Stimulated activated CD4-positive, alpha-beta T cell treated with anti-CD3 and anti-CD28 coated beads, Interleukin-12 subunit alpha, Interleukin-12 subunit beta, amount 100 ng/mL, for 4 hours (primary cell): ENCODE measurements at places on chromosomes 7 and 10.
A peak's percentile ranks its signal among the peaks of the same experiment; 100 is the strongest.

- no peak for DNase-seq
Measured at GRCh38 chr7:46707973-46708372, 786.9 kb upstream of the IGFBP3 start.

- peak; percentile 42 for DNase-seq
Measured at GRCh38 chr7:99407872-99408378, 472 bp downstream of the PDAP1 start.

DNA sequence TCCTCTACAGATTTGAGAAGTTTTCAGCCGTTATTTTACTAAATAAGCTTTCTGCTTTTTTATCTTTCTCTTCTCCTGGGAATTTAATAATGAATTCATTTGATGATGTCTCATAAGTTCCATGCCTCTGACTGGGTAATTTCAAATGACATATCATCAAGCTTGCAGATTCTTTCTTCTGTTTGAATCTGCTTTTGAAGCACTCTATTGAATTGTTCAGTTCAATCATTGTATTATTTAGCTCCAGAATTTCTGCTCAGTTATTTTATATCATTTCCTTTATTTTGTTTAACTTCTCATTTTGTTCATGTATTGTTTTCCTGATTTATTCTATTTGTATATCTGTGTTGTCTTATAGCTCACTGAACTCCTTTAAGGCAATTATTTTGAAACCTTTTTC lies 196.9 kb upstream of the CNTNAP2 start:
- DNase-seq = no peak

DNA sequence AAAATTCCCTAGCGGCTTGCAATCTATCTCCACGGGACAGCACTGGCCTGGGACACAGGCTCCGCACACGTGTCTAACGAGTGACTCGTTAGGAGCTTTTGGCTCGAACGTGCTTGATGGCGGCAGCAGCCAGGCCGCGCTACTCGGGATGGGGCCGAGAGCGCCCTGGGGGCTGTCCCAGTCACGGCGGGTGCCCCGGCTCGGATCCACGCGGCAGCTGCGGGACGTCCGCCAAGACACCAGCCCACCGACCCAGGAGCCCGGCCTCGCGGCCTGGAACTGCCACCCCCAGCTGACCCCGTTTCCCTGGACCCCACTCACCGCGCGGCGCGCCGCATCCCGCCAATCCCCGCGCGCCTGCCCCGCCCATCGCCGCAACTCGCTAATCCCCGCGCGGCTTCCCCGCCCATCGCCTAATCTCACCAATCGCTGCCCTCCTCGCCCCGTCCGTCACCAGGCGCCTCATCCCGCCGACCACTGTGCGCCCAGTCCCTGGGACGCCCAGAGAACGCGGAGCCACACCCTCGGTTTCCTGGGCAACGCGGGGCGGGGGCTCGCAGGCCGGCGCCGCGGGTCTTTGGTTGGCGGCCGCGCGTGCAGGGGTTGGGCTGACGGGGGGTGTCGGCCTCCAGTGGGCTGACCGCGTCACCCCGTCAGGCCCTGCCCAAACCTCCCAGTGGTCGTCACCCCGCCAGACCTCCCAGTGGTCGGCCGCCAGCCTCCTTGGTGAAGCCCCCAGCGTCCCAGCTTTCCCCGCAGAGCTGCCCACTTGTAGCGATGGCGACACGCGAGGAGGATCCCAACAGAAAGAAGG lies at the start of gene POLD2:
Gene POLD2, minus strand, starts transcription at position 359 of the 814 bp plus-strand sequence. CDS start 1,495 bp downstream, outside the sequence.
- peak; percentile 98 for DNase-seq

- DNase-seq = no peak
Measured at GRCh38 chr7:131032786-131033185, 294.9 kb upstream of the MKLN1 start.

DNA sequence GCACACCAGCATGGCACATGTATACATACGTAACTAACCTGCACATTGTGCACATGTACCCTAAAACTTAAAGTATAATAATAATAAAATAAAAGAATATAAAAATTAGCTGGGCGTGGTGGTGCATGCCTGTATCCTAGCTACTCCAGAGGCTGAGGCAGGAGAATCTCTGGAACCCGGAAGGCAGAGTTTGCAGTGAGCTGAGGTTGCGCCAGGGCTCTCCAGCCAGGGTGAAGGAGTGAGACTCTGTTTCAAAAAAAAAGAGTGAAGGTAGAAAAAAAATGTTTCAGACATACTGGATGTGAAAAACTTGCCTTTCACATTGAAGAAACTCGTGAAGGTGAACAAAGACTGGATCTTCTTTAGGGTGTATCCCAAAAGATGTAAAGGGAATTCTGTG lies 26.7 kb downstream of the TSPAN14 start:
- no peak for DNase-seq

GRCh38 chr7:72924733-72925545 lies at the start of gene POM121:
Gene POM121, plus strand, starts transcription at chr7:72925095. Its CDS starts 27 bp downstream, at chr7:72925122.
- peak; percentile 79 for DNase-seq

DNA sequence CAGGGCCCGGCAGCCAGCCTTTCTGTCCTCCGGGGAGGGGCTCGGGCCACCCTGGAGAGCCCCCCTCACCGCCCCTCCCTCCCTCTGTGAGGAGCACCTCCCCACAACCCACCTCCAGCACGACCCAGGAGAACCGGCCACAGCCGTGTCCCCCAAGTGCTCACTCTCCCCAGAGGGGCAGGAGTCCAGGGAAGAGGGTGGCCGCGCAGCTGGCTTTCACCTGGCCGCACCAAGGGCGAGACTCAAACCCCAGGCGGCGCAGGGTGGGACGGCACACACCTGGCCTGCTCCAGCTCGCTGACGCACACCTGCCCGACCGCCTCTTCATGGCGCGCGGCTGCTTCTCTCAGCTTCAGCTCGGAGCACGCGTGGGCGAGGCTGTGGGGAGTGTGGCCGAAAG lies 73.4 kb downstream of the CFAP46 start:
- no peak for DNase-seq

GRCh38 chr7:25770670-25771069 lies 381.3 kb upstream of the NFE2L3 start:
- DNase-seq = no peak

DNA sequence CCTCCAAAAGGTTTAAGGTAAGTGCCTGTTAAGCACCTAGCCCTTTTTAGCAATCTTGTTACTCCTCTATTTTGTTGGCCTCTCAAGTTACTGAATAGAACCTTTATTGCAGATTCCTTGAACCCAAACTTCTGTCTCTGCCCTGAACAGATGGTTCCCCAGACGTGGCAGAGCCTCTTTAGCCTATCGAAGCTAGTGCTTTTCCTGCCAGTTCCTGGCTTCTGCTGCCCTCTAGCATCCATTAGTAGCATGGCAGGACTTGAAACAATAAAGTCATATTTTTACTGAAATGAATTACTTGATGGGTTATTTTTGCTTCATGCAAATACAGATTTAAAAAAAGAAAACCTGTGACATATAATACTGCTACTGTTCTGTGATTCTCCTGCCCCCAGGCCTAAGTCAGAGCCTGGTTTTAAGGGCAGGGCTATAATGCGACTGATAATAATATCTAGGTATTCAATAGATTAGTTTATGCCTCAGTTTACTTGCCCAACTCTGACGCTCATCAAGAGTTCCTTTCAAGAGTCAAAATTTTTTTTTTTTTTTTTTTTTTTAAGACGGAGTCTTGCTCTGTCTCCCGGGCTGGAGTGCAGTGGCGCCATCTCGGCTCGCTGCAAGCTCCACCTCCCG lies 84.3 kb upstream of the PHF14 start:
- peak; percentile 20 for DNase-seq

DNA sequence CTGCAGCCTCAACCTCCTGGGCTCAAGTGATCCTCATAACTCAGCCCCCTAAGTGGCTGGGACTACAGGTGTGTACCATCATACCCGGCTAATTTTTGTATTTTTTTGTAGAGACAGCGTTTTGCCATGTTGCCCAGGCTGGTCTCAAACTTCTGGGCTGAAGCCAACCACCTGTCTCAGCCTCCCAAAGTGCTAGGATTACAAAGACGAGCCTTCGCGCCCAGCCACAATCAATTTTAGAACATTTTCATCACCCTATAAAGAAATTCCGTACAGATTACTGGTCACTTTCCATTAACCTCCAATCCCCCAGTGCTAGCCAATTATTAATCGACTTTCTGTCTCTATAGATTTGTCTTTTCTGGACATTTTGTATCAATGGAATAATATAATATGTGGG lies 32.3 kb upstream of the PALS2 start:
- no peak for DNase-seq

- DNase-seq = no peak
Measured at GRCh38 chr7:83365746-83366145, 203.1 kb upstream of the PCLO start.

- DNase-seq = no peak
Measured at GRCh38 chr10:88059190-88059589, 195.8 kb downstream of the PTEN start.

DNA sequence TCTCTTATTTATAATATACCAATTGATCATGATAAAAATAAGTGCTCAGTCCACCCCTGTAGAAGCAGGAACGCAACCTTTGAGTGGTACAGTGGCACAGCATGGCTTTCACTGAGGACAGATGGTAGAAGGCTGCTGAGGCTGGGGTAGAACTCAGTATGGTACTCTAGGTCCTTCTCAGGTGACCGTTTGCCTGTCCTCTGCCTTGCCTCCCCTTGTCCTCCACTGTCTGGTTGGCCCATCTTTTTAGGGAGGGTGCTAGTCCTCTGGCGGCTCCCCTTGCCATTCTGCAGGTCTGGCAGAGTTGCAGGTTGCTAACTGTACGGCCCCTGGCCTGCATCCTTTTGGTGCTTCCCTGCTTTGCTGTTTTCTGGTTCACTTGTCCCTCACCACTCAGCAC lies 27.3 kb downstream of the SLC18A2 start:
- no peak for DNase-seq

- no peak for DNase-seq
Measured at GRCh38 chr7:24797270-24797669, 40.0 kb upstream of the GSDME start.

GRCh38 chr7:24932815-24933214 lies 47.2 kb downstream of the OSBPL3 start:
- no peak for DNase-seq

- no peak for DNase-seq
Measured at GRCh38 chr7:55427800-55428199, 62.7 kb downstream of the LANCL2 start.

DNA sequence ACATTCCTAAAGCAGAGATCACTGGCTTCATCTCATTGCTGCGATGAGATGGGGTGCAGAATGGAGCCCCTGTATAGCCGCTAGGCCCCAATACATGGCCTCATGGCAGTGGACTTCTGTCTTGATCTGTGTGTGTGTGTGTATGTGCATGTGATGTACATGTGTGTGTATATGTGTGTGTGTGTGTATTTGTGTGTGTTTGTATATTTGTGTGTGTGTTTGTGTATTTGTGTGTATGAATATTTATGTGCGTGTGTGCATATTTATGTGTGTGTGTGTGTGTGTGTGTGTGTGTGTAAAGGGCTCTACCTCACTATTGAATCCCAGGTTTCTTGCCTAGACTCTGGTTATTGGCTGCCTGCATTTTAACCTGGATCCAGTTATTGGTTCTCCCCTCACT lies 958.2 kb downstream of the GRID1 start:
- DNase-seq = no peak

GRCh38 chr10:87054373-87055295 lies 34.5 kb downstream of the FAM25A start:
- no peak for DNase-seq

GRCh38 chr10:101066896-101067355 lies 5.1 kb downstream of the KAZALD1 start:
- DNase-seq = no peak

- no peak for DNase-seq
Measured at GRCh38 chr7:25926009-25926408, 226.0 kb upstream of the NFE2L3 start.

GRCh38 chr10:8158193-8159071 lies 103.9 kb downstream of the GATA3 start:
- DNase-seq = no peak

GRCh38 chr10:114489521-114490310 lies 85.4 kb upstream of the AFAP1L2 start:
- no peak for DNase-seq

DNA sequence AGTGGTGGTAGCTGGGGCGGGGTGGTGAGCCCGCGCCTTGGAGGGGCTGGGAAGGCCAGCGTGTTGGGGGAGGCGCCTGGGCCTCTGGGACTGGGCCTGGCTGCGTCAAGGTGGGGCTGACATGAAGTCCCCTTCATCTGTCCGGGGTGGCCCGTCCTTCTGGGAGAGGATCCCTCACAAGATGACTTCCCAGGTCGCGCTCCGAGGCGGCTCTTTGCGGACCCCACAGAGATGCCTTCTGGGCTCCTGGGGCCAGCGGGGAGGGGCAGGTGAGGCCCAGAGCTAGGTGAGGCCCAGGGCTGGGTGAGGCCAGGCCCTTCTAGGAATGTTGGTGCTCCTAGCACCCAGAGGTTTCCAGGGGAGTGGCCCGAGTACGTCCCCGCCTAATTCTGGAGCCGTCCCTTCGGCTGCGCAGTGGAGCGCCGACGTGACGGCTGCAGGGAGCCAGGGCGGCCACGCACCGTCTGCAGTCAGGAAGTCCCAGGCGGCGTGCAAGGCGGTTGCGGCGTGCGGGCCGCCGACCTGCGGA lies 58.2 kb upstream of the NUPR2 start:
- DNase-seq = no peak

DNA sequence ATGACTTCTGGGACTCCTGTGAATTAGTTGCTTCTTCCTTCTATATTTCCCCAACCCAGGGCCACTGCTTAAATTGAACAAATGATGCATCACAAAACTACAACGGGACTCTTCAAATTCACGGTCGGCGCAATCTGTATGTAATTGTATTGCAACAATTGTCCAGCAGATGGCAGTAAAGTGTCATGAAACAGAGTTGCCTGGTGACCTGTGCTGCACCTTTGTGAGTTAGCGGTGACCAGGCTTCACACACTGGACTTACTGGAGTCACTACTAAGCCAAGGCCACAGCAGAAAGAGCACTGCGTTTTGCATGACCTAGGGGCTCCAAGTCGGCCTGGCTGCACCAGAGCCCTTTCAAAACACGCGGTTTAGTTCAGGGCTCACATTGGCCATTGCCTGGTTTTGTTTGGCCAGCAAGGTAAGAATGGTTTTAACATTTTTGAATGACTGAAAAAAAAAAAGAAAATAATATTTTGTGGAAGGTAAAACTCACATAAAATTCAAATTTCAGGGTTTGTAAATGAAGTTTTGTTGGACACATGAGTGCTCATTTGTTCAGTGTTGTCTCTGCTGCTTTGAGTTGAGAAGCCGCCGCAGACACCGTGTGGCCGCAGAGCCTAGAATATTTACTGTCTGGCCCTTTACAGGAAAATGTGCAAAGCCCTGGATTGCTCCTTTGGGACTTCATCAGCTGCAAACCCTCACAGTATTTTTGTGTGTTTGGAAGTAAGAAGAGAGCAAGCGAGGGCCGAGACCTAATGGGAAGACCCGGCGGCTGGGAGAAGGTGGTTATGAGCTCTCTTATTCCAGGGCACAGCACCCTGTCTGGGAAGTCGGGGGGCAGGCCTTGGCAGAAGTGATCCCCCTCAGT lies 23.2 kb upstream of the ZNF32 start:
- peak; percentile 24 for DNase-seq

DNA sequence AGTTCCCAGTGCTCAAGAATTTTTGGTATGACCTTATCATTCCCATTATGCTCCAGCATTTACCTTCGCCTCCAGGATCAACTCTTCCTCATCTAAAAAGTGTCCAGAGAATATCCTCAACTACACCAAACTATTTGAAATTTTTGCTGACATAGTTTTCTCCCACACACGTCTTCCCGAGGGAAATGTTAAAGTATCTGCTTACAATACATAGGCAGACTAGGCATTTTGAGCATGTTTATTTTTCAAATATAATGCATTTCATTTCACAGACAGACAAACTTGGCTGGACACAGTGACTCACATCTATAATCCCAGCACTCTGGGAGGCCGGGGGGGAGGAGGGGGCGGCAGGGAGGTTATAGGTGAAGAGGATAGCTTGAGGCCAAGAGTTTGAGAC lies 177.1 kb upstream of the TRIM24 start:
- DNase-seq = no peak

GRCh38 chr7:132024290-132024689 lies 467.9 kb upstream of the PODXL start:
- no peak for DNase-seq

- no peak for DNase-seq
Measured at GRCh38 chr10:100229819-100230422, 525 bp upstream of the CHUK start.
